ENCODE measurements at places on chromosomes 4 and X. TPM values are rescaled to one million over a fixed set of nuclear protein-coding genes. Genes with fewer than 3 reads are reported as not detected.

GRCh38 chr4:113263274-113263673 is 213.8 kb downstream of the ANK2 start:
- no peak for ATAC-seq

DNA sequence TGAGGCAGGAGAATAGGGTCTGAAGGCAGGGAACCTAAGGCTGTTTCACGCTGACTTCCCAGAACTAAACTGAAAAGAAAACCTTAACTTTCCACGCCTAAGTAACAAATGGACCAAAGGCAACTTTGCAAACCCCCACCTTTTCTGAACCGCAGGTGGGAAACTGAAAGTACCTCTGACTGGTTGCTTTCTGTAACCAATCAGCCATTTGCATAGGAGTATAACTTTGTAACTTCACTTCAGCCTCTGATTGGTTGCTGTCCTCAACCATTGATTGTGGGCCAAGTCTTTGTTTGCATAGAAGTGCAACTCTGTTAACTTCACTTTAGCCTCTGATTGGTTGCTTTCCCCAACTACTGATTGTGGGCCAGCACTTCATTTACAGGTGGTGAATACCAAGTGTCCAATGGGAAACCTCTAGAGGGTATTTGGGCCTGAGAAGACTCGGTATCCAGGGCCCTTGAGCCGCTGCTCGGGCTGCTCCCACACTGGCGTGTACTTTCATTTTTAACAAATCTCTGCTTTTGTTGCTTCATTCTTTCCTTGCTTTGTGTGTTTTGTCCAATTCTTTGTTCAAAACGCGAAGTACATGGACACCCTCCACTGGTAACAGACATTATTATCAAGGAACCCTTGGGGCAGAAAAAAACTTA is 121.6 kb upstream of the CBR4 start:
- ATAC-seq: no peak

GYPB gene
- total RNA-seq: not detected

DNA sequence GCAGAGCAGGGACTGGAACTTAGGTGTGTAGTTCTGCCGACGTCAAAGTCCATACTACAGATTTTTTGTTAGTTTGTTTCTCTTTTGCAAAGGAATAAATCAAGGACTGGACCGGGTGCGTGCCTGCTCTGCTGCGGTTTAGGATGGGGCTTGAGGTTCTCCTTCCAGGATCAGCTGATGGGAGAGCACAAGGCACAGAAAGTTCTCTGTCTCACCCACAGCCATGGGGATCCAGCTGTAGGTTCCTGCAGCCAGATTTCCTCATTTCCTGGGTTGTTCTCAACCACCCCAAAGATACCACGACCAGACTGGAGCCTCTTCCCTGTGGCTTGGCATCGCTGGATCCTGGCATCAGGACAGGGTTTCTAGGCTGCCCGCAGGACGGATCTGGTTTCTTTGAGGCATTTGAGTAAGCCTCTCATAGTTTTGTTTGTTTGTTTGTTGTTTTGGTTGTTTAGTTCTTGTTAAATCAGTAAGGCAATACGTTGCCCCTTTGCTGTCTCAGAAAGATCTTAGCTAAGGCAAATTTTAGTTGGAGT is 789 bp upstream of the SRPX start:
- ATAC-seq: no peak

DNA sequence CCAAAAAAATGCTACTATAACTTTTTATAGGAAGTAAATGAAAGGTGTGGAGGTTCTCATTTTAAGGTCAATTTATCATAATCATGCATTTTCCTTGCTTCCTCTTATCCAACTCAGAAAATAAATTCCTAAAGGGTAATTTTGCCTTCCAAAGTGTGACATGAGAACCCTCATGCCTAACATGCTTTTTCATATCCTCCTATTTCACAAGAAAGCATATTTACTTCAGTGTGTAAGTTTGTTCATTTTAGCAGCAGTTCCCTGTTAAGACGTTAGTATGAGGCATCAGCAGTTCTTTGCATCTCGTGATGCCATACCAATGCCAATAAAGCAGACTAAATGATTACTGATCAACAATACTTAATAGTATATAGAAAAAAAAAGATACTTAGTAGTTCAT is 18.4 kb downstream of the WDFY3 start:
- ATAC-seq: no peak

- ATAC-seq: peak; percentile 9
These were observed 16.1 kb downstream of the BCOR start for GRCh38 chrX:40081679-40082068.

SMIM9 gene
- total RNA-seq: not detected

DNA sequence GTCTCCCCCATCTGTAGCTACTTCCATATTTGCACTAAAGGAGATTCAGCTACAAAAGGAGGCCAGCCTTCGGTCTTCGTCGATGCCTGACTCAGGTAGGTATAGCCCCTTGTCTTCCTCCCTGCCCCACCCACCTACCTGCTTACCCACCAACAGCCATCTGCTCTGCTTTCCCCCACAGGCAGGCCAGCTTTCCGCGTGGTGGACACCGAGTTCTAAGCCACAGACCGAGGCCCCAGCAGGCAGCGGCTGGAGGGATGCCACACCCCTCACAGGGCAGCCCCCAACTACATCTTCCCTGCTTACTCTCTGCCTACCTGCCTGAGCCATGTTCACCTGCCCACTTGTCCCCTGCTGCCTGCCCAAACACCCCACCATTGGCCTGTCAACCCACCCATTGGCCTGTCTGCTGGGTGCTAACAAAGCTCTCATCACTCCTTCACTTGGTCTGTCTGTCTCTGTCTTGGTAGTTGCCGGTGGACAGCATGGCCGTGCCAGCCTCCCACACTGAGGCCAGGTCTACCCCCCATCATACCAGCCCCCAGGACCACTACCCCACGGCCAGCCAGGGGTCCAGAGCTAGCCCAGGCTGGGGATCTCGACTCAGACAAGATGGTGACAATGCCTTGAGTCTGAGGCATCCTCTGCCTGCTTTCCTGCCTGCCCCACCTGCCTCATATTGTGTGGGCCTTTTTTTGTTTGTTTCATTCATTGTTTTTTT is 4.1 kb upstream of the USP11 start:
- ATAC-seq: no peak

DNA sequence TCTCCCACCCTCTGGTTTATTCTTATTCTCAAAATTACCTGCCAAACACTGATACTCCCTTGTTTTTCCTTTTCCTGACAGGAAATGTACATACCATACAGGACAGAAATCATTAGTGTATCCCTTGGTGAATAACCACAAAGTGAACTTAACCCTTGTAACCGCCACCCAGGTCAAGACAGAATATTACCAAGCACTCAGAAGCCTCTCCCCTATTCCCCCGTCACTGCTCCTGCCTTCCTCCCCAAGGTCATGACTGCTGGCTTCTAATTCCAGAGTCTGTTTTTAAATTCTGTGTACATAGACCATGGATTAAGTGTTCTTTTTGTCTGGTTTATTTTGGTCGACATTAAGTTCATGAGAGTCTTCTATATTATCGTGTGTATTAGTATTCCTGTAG is 37.7 kb downstream of the HTT start:
- ATAC-seq: no peak

GRCh38 chr4:25697516-25697915 is 41.9 kb downstream of the SLC34A2 start:
- ATAC-seq: no peak

DNA sequence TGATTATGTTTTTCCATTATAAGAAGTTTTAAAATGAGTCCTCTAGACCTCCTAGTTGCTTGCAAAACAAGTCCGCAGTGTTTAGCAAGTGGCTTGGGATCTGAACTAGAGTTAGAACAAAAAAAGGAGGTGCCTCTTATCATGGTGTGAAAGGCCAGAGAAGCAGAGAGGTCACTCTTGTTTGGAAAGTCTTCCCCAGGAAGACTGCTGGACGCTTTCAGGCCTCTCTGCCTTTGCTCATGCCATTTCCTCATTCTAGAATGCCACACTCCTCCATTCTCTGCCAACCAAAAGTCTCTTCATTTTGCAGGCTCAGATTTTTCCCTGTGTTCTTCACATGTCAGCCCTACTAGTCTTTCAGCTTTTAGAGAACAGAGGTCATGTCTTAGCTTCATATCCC is 14.9 kb downstream of the PARM1 start:
- no peak for ATAC-seq

PPBP gene
- total RNA-seq: 1.0 TPM

GRCh38 chr4:54318904-54319303 is 89.8 kb downstream of the PDGFRA start:
- no peak for ATAC-seq

DNA sequence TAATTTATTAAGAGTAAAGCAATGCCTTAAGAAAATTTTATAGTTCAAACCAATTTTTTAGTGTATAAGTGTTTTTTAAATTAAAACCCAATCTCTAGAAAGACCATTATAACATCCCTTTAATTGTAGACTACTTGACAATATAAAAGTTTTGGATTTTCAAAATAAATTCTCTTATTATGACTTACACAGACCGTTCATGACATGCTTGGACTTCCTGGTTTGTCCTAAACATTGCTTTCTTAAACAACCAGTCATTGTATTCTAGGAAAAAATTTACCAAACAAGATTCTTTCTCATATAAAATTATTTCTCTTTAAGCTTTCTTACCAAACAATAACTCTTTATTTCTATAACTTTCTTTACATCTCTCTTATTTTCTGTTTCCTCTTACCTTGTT is 49.0 kb upstream of the CXorf51A start:
- no peak for ATAC-seq

DNA sequence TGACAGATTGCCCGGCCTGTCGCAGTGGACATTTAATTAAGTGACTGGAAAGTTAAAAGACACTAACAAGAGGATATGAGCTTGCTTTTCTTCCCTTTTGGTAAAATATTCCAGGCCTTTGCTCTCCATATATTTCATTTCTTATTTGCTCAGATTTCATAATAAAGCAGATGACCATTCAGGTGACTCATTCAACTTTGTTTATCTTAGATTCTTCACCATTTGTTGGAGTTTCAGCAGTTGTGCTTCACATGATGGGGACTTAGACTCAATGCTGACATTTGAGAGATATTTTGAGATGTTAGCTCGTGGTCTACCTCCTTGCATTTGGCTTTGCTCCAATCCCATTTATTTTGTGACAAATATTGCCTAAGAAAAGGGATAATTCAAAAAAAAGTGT is 312.2 kb downstream of the ARHGAP24 start:
- no peak for ATAC-seq

DNA sequence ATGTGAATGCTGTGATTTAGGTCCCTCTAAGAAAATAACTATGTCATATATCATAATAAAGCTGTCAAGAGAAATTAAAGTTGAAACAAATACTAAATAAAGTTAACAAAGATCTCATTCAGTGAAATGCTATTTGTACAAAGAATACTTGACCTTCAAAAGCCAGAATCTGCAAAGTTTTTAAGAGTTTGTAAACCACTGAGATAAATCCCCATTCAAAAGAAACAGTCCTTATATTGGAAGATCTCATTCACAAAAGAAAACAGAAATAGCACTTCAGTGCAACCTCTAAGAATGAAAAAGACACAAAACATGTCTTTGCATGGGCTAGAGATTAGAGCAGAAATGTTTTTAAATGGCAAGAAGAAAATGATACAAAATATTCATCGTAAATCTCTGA is 149.1 kb upstream of the USP38 start:
- no peak for ATAC-seq

TCEAL9 gene
- 17.4 TPM for total RNA-seq

DNA sequence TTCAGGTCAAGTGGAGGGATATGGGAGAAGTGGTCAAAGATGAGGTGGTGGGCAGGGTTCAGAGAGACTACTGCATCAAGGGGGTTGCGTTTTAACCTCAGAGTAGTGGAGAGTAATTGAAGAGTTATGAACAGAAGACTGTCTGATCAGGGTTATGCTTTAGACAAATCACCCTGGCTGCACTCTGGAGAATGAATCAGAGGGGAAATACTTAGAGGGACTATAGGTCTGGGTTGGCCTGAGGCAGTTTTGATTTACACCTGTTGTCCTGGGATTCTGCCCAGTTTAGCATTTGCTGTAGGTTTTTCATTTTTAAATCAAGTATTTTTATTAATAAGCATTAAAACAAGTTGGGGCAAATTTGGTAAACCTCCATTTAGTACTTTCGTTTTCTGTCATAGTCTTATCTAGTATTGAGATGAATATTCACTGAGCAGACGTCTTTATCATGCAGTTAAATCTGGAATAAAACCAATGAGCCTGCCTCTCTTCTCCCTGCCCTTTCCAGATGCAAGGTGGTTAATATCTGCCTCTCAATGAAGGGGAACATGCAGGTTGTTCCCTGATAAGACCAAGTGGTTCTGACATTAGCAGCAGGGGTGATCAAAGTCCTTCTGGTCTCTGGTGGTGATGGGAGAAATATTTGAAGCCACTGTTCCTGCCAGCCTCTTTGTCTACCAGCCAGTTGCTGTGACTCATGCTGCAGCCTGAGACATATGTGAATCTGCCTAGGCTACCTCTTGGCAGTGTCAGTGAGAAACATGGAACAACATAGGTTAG is 116.0 kb upstream of the RPS6KA3 start:
- peak; percentile 48 for ATAC-seq

- ATAC-seq: peak; percentile 48
These were observed 28.1 kb upstream of the HPRT1 start for GRCh38 chrX:134431894-134432293.

DNA sequence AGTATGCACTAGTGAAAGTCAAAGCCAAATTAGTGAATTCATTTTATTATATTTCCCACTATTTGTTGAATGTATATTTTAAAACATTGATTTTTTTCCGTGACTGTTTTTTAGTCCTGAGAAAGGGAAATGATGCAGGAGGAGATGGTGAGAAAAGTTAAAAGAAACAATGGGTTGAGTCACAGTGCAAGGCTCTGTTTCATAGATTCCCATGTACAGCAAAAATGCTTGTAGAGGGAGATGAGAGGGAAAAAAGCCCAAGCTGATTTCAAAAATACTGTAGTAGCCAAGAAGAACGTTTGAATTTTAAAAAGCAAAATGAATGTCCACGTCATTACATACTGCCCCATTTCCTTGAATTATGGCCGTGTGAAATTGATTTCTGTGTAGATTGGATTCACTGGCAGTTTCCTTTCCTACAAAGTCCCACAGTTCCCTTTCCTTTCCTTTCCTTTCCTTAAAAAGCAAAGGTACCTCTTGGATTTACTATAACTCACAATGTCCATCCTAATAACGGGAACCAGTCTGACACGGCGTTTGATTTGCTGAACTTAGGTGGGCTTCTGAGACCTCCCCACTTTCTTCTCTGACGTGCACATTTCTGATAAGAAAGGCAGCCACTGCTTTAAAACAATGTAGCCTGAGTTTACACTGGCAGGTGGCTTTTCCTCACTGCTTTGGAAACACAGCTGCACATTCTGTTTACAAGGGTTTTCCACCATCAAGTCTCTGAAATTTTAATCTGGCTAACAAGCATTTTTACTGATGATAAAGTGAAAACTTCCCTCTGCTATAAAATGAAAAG is 63.7 kb downstream of the SPCS3 start:
- ATAC-seq: no peak

All from esophagus mucosa (tissue), 1 donor.